Activated CD4-positive, alpha-beta memory T cell treated with anti-CD3 and anti-CD28 coated beads for 36 hours (primary cell): ENCODE measurements at places on chromosomes 6 and 20.

DNA sequence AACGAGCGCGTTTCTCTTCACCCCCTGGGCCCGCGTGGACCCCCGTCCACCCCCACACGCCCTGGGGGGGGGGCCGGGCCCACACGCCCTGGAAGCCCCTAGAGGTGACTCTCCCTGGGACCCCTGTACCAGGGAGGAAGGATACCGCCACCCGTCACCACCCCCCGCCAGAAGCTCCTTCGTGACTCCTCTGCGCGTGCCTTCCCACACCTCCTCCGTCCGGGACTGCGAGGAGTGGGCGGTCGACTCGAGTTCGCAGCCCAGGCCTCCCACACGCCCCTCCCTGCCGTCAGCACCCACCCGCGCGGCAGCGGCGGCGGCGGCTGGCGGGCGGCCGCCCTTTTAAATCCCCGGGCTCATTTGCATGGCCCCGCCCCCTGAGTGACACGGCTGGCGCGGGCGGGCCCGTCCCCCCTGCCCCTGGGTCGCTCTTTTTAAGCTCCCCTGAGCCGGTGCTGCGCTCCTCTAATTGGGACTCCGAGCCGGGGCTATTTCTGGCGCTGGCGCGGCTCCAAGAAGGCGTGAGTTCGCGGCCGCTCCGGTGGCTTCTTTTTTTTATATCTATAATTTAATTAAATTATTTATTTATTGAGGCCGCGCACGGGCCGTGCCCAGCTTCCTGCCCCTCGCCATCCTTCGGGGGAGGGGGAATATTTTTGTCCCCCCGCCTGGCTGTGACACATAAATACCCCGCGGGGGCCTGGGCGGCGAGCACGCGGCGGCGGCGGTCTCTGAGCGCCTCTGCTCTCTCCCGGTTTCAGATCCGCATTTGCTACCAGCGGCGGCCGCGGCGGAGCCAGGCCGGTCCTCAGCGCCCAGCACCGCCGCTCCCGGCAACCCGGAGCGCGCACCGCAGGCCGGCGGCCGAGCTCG, at the start of gene HMGA1:
Gene HMGA1, plus strand, starts transcription at position 431 of the 873 bp plus-strand sequence. CDS start 3,908 bp downstream, outside the sequence.
- DNase-seq: peak; percentile 91

GRCh38 chr6:75288023-75288422, 3.4 kb upstream of the TMEM30A start:
- DNase-seq: no peak

DNA sequence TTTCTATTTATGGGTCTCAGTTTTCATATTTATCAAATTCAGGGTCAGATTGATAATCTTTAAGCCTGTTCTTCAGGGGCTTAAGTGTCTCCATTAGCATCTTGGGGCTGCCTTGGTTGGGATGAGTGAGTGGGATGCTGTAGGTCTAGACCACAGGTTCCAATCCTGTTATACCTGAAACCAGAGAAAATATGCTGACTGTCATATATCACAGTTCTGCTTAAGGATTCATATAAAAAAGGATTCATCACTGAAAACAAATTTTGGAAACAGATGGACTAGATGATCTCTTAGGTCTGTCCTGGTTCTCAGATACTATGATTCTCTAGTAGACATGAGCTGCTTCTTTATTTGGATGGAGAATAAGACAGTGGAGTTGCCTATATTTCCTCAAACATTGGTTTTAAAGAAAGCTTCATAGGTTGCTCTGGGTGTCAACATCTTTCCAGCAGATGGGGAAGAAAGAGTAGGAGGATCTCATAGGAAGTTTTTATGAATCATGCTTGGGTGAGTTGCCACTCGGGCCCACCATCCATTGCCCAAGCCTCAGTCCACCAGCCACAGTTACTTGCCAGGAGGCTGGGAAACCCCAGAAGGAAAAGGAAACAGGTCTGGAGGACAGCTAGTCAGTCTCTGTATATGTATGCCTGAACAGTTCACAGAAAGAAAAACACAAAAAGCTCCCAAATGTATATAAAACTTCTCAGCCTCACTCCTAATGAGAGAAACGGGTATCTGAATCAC, 42.9 kb upstream of the MAP7 start:
- no peak for DNase-seq

DNA sequence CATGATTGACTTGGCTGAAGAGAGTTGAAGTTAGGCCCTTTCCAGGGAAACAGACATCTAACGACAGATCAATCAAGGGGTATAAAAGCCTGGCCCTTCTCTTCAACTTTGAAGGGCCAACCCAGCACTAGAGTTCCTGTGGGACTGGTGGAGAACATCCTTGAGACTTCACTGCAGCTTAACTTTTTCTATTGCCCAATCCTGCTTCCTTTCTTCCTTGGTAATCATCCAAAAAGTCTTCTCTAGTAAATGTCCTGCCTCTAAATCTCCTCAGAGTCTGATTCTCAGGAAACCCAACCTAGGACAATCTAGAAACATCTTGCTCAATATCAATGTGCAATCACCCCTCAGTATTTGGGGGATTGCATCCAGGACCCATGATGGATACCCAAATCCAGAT, 1.9 kb downstream of the MKKS start:
- DNase-seq: no peak

- DNase-seq: no peak
Observed at GRCh38 chr6:138521790-138522189, 22.5 kb upstream of the NHSL1 start.

DNA sequence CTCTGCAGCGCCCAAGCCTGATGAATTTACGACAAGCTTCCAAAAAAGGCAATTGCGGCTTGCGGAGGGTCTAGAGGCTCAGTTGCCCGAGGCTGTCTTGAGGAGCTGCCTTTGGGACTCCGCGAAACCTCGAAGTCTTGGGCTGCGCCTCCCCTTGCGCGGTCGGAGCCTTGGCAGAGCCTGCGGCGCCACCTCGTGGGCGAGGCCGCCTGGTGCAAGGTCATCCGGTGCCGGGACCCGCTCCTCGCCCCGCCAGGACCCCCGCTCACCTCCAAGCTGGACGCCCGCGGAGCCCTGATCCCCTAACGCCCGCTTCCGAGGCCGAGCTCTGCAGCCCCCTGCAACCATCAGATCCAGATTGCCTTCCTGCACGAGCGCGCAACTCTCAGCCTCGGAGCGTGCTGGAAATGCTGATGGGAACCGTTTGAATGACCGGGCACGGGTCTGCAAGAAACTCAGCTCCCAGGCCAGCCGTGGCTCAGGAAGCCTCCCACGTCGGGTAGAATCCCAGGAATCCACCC, 14.9 kb upstream of the FAM210B start:
- peak; percentile 63 for DNase-seq

GRCh38 chr6:39062014-39062740, 13.6 kb downstream of the GLP1R start:
- no peak for DNase-seq

- no peak for DNase-seq
Observed at GRCh38 chr6:144298194-144298593, 13.1 kb downstream of the UTRN start.
